Activated CD4-positive, alpha-beta T cell treated with anti-CD3 and anti-CD28 coated beads, Interleukin-2, amount 10 ng/mL, durations not matched to agents 7 days and 5 days (primary cell): ENCODE measurements at places on chromosomes 6 and 20. TPM values are rescaled to one million over a fixed set of nuclear protein-coding genes. Genes with fewer than 3 reads are reported as not detected.

The PHACTR3 gene
- not detected for total RNA-seq

DNA sequence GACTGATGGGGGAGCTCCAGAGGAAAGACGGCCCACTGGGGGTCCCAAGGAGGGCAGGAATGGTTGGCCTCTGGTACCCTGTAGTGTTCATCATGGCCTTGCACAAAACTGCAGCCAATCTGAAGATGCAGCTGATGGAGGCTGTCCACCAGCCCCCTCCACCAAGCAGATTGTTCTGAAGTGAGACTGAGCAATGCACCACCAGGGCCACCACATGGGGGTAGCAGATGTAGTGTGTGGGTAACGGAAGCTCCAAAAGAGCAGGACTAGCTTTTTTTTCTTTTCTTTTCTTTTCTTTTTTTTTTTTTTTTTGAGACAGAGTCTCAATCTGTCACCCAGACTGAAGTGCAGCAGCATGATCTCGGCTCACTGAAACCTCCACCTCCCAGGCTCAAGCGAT is 181.0 kb upstream of the MYLIP start:
- no peak overlapping the region for H3K27ac ChIP-seq
- no peak overlapping the region for H3K4me3 ChIP-seq
- DNase-seq = no peak
- peaks cover 2% of the 10 kb centered on the region for H3K4me1 ChIP-seq

DNA sequence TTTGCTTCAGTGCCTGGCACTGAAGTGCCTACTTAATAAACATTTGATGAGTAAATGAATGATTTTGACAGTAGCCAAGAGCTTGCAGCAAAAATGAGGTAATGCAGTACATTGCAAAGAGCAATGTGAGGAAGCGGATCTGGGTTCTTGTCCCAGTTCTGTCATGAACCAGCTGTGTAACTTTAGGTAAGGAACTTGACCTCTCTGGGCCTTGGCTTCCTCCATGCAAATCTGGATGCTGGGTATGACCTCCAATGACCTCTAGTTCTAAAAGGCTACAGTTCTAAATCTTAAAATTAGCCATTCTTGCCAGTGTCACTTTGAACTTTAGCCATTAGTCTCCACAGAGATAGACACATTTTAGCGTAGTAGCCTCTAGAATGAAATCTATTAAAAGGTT is 3.6 kb upstream of the SAMD5 start:
- no peak overlapping the region for H3K4me3 ChIP-seq
- H3K27ac ChIP-seq = no peak overlapping the region
- H3K36me3 ChIP-seq = no peaks in the 10 kb centered on the region
- peaks cover 47% of the 10 kb centered on the region for H3K27me3 ChIP-seq
- DNase-seq = no peak

The WFDC12 gene
- total RNA-seq = not detected

The ID4 gene
- not detected for total RNA-seq

DNA sequence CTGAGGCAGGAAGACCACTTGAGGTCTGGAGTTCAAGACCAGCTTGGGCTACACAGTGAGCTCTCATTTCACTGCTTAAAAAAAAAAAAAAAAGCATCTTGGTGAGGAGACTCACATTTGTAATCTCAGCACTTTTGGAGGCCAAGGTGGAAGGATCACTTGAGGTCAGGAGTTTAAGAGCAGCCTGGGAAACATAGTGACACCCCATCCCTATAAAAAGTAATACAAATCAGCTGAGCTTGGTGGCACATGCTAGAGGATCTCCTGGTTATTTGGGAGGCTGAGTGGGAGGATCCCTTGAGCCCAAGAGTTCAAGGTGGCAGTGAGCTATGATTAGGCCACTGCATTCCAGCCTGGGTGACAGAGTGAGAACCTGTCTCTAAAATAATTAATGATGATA is 29.4 kb upstream of the SYNCRIP start:
- DNase-seq = no peak
- peaks cover 82% of the 10 kb centered on the region for H3K4me1 ChIP-seq
- no peaks in the 10 kb centered on the region for H3K27me3 ChIP-seq

DNA sequence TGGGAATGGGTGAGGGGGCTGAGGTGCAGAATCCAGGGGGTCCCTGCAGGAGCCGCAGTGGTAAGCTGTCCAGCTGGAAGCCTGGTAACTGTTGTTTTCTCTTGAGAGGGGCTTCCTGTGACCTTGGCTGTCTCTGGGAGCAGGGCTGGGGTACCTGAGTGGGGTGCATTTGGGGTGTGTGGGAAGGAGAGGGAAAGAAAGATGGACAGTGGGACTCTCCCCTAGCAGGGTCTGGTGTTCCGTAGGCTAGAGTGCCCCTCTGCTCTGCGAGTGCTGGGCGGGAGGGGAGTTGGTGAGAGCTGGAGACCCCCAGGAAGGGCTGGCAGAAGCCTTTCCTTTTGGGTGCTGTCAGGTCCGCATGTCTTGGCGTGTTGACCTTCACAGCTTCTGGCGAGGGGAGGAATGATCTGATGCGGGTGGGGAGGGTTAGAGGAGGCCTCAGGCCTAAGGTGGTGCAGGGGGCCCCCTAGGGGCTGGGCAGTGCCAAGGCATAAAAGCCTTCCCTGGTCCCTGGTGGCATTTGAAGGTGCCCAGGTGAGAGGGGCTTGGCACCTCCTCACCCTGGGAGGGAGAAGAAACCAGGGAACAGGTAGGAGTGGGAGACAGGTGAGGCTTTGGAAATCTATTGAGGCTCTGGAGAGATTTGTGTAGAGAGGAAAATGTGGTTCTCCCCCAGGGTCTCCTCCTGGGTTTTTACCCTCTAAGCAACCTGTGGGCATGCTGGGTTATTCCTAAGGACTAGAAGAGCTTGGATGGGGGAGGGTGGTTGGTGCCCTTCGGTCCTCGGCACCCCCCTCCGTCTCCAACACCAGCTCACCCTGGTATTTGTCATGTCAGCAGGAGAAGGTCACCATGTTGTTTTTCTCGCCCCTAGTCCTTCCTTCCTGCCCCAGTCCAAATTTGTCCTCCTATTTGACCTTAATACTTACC is 3.3 kb downstream of the VEGFA start:
- peak; percentile 55 for DNase-seq
- peak overlapping the region; percentile 7 for H3K27ac ChIP-seq
- H3K36me3 ChIP-seq = peaks cover 3% of the 10 kb centered on the region
- H3K27me3 ChIP-seq = no peaks in the 10 kb centered on the region
- peaks cover 48% of the 10 kb centered on the region for H3K4me1 ChIP-seq
- H3K4me3 ChIP-seq = peak overlapping the region; percentile 83

- no peaks in the 10 kb centered on the region for H3K36me3 ChIP-seq
- no peak for DNase-seq
- no peaks in the 10 kb centered on the region for H3K4me1 ChIP-seq
- H3K4me3 ChIP-seq = no peak overlapping the region
Observed at GRCh38 chr6:99689916-99690685, 83.5 kb downstream of the PRDM13 start.

The CYP39A1 gene
- total RNA-seq = not detected

DNA sequence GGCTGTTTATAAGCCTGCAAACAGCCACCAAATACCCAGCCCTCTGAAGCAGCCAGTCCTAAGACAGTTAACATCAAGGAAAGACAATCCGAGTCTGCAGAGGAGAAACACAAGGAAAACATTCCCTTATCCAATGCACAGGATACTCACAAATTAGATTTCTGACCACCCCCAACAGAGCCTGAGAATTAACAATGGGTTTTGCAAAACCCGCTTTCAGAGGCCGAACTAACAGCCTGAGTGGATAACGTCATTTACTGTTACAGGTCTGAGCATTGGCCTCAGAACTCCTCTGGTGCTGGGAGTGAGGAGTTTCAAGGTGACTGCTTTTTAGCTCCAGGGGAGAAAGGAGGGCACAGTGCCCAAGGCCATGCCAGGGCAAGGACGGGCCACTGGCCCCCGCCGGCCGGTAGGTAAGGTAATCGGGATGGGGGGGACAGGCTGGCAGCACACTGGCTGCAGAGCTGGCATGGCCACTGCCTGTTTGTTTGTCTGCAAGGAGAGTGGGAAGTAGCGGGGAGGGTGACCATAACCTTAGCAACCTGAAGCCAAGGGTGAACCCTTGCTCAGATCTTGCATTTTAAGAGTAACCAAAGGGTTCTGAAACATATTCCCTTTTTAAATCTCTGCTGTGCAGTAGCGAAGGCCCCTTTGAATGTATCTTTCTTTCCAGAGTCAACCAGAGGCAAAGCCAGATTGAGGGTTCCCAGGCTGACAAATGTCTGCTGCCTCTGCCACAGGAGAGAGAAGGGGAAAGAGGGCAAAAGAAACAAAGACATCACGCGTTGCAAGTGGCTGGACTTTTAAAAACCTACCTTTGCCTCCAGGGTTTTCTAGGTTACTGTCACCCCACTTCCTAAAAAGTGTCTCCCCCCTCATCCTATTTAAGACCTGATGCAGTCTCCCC is 3.9 kb downstream of the ZMYND8 start:
- H3K27ac ChIP-seq = peak overlapping the region; percentile 80
- H3K4me3 ChIP-seq = peak overlapping the region; percentile 59
- H3K4me1 ChIP-seq = peaks cover 46% of the 10 kb centered on the region
- no peaks in the 10 kb centered on the region for H3K27me3 ChIP-seq
- peaks cover 32% of the 10 kb centered on the region for H3K36me3 ChIP-seq

The GSTA1 gene
- not detected for total RNA-seq

- no peaks in the 10 kb centered on the region for H3K27me3 ChIP-seq
- DNase-seq = no peak
- H3K36me3 ChIP-seq = no peaks in the 10 kb centered on the region
- no peak overlapping the region for H3K27ac ChIP-seq
Observed at GRCh38 chr6:111898452-111898851, 25.2 kb upstream of the FYN start.

The HIVEP2 gene
- total RNA-seq = 35.4 TPM

DNA sequence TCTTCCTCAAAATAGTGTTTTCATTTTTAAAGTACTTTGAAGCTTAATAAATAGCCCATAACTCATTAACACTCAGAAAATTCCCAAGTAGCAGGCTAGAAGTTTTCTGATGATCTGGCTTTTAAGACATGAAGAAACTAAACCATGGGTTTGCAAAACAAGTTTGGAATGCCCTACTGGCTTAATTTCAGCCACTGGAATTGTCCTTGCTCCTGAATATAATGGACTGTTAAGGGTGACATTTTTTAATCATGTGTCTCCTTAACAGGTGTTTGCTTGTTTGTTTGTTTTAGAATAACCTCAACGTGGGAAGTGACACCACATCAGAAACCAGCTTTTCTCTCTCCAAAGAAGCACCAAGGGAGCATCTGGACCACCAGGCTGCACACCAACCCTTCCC is 49.1 kb downstream of the ISM1 start:
- H3K36me3 ChIP-seq = no peaks in the 10 kb centered on the region
- no peak overlapping the region for H3K27ac ChIP-seq
- H3K4me3 ChIP-seq = no peak overlapping the region
